Gastrocnemius medialis (tissue), 4 donors: ENCODE measurements at places on chromosomes 16 and 17. TPM values are rescaled to one million over a fixed set of nuclear protein-coding genes. Genes with fewer than 3 reads are reported as not detected.

- H3K36me3 ChIP-seq: no peaks in the 10 kb centered on the region
- no peak overlapping the region for H3K4me3 ChIP-seq
- no peaks in the 10 kb centered on the region for H3K4me1 ChIP-seq
- no peaks in the 10 kb centered on the region for H3K27me3 ChIP-seq
- no peak overlapping the region for H3K27ac ChIP-seq
- DNase-seq: no peak
Measured at GRCh38 chr17:50414808-50415207, 11.2 kb upstream of the ACSF2 start.

GRCh38 chr16:65509172-65509571, 387.3 kb upstream of the CDH11 start:
- no peaks in the 10 kb centered on the region for H3K27me3 ChIP-seq
- H3K27ac ChIP-seq: no peak overlapping the region
- DNase-seq: no peak
- H3K36me3 ChIP-seq: no peaks in the 10 kb centered on the region
- H3K4me3 ChIP-seq: no peak overlapping the region

DNA sequence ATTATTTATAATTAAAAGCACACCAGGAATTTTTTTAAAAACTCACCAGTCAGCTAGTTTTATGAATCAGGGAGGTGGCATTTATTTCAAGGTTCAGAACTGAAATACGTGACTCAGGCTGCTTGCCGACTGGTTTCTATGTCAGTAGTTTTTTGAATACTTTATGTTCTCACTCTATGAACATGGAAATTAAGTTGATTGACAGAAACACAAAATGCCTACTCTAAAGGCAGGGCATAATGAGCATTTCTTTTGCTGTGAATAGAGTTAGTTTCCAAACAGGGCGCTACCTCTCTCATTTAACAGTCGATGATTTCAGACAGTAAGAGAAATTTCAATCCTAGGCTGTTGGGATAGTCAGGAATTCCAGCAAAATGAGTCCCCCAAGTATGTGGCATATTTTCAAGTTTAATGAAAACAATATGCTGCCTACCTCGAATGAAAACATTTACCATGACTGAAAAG, 6.7 kb downstream of the HS3ST3B1 start:
- peaks cover 14% of the 10 kb centered on the region for H3K4me1 ChIP-seq
- no peak overlapping the region for H3K4me3 ChIP-seq
- no peak overlapping the region for H3K27ac ChIP-seq
- DNase-seq: no peak
- peaks cover 30% of the 10 kb centered on the region for H3K27me3 ChIP-seq
- H3K36me3 ChIP-seq: no peaks in the 10 kb centered on the region

DNA sequence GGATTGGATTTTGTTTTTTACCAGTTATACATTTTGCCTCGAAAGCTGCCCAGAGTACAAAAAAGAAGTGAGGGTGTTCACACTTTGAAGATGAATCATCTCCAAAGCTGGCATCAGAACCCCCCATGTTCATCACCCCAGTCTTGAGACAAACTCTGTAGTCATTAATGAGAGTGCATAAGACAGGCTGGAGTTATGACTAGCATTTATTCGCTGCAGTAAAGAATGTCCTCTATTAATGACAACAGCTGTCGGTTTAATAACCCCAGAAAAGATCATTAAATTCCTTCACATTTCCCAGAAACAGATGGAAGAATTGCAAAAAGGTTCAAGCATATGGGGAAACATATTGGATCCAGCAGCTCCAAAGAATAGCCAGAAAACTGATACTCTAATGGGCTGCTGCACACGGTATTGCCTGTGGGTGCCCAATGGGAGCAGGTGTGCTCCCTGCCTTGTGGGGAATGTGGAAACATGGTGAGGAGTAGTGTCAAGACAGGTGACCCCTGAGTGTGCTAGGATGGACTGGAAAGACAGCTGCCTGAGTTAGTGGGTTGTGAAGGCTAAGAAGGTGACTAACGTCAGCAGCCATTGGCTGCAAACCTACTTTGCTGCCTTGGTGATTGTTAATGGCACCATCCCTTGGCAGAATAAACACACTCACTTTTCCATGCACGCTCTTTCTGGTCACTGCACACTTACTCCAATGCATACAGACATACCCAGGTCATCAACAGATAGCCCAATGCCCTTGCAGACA, 81.9 kb downstream of the AIPL1 start:
- H3K4me1 ChIP-seq: no peaks in the 10 kb centered on the region
- no peak for DNase-seq
- H3K27me3 ChIP-seq: peaks cover 11% of the 10 kb centered on the region
- no peak overlapping the region for H3K4me3 ChIP-seq

DNA sequence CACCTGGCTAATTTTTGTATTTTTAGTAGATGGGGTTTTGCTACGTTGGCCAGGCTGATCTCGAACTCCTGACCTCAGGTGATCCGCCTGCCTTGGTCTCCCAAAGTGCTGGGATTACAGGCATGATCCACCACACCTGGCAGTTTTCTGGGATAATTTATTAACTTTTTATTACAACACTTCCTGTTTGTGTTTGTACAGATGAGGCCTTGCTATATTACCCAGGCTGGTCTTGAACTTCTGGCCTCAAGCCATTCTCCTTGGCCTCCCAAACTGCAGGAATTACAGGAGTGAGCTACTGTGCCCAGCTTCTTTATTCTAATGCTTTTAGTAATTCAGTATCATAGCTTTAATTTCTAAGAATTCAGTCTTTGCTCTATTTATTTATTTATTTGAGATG, 16.1 kb upstream of the SPN start:
- no peaks in the 10 kb centered on the region for H3K36me3 ChIP-seq
- DNase-seq: no peak
- no peak overlapping the region for H3K4me3 ChIP-seq
- no peaks in the 10 kb centered on the region for H3K27me3 ChIP-seq
- H3K27ac ChIP-seq: no peak overlapping the region

GRCh38 chr16:49740256-49740655, 115.7 kb downstream of the ZNF423 start:
- no peaks in the 10 kb centered on the region for H3K27me3 ChIP-seq
- no peak overlapping the region for H3K4me3 ChIP-seq
- DNase-seq: no peak

- H3K4me1 ChIP-seq: peaks cover 62% of the 10 kb centered on the region
- no peaks in the 10 kb centered on the region for H3K36me3 ChIP-seq
- no peak for DNase-seq
- H3K27ac ChIP-seq: no peak overlapping the region
- H3K4me3 ChIP-seq: no peak overlapping the region
Measured at GRCh38 chr16:75065149-75065505, 51.5 kb downstream of the LDHD start.

The WNT9B gene
- total RNA-seq: not detected

DNA sequence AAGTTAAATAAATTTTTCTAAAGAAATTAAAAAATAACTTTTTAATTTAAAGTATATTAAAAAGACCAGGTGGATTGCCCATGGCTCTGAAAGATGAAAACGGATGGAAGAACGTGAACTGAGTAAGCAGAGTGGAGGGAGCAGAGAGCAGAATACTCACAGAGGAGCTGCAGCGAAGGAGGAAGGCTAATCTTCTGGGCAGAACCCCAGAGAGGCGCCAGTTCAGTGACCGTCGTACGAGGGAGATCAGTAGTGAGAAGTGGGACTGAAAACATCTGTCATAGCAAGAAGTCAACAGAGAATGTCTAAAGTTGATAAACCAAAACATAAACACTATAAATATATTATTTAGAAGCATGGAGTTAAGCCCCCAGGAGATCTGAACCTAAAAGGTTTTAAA, 34.9 kb downstream of the UBE2G1 start:
- H3K4me3 ChIP-seq: no peak overlapping the region
- H3K27ac ChIP-seq: peak overlapping the region; percentile 85
- H3K4me1 ChIP-seq: peaks cover 76% of the 10 kb centered on the region
- no peak for DNase-seq
- H3K36me3 ChIP-seq: no peaks in the 10 kb centered on the region

- peaks cover 71% of the 10 kb centered on the region for H3K4me1 ChIP-seq
- H3K27ac ChIP-seq: peak overlapping the region; percentile 97
- peak overlapping the region; percentile 80 for H3K4me3 ChIP-seq
- no peaks in the 10 kb centered on the region for H3K27me3 ChIP-seq
- peak; percentile 51 for DNase-seq
Measured at GRCh38 chr17:17837380-17837821, 615 bp upstream of the SREBF1 start.

The CHST6 gene
- total RNA-seq: not detected

DNA sequence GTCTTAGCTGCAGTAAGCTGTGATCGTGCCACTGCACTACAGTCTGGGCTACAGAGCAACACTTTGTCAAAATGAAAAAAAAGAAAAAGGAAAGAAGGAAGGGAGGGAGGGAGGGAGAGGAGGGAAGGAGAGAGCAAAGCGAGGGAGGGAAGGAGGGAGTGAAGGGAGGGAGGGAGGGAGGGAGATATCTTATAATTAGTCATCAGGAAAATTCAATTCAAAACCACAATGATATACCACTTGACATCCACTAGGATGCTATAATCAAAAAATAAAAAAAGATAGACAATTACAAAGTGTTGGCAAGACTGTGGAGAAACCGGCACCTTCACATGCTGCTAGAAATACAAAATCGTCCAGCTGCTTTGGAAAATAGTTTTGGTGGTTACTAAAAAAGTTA, 93.8 kb downstream of the CDC27 start:
- no peaks in the 10 kb centered on the region for H3K36me3 ChIP-seq
- no peaks in the 10 kb centered on the region for H3K27me3 ChIP-seq
- H3K4me3 ChIP-seq: no peak overlapping the region
- H3K4me1 ChIP-seq: peaks cover 9% of the 10 kb centered on the region
- no peak overlapping the region for H3K27ac ChIP-seq

The ATP2A3 gene
- total RNA-seq: 1.4 TPM

- no peaks in the 10 kb centered on the region for H3K36me3 ChIP-seq
- H3K4me3 ChIP-seq: no peak overlapping the region
- H3K27me3 ChIP-seq: peaks cover 4% of the 10 kb centered on the region
- H3K4me1 ChIP-seq: peaks cover 22% of the 10 kb centered on the region
Measured at GRCh38 chr17:39231091-39231561, 5.4 kb upstream of the STAC2 start.

DNA sequence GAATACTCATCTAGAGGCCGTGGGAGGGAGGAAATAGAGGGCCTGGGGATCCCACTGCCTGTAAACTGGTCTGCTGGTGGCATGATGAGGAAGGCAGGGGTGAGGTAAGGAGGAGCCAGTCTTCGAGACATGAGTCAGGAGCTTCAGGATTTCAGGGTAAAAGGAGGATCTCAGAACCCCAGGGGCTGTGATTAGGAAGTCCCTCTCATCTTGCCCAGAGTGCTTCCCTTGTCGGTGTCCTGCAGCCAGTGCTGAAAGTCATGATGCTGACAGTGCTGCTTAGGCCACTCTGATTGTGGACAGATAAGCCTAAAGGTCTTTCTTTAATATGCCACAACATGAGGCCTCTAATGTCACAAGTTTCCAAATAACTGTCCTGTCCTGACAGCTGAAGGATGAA, 29.6 kb downstream of the COG4 start:
- H3K4me3 ChIP-seq: no peak overlapping the region
- H3K4me1 ChIP-seq: peaks cover 8% of the 10 kb centered on the region
- peaks cover 46% of the 10 kb centered on the region for H3K36me3 ChIP-seq
- H3K27ac ChIP-seq: peak overlapping the region; percentile 38

GRCh38 chr16:86121374-86122010, 222.5 kb downstream of the IRF8 start:
- no peak overlapping the region for H3K27ac ChIP-seq
- H3K4me1 ChIP-seq: no peaks in the 10 kb centered on the region
- H3K27me3 ChIP-seq: peaks cover 30% of the 10 kb centered on the region
- no peak overlapping the region for H3K4me3 ChIP-seq
